ENCODE measurements at places on chromosomes 1 and 21. TPM values are rescaled to one million over a fixed set of nuclear protein-coding genes. Genes with fewer than 3 reads are reported as not detected.

The FCAMR gene
- not detected for total RNA-seq

The TMEM269 gene
- not detected for total RNA-seq

The LIN28A gene
- not detected for total RNA-seq

The ZNF683 gene
- not detected for total RNA-seq

The NHLH1 gene
- not detected for total RNA-seq

The RGS8 gene
- total RNA-seq = not detected

The CTH gene
- 15.1 TPM for total RNA-seq

The TFF3 gene
- total RNA-seq = not detected

The GJA5 gene
- total RNA-seq = 0.59 TPM

The SPRR4 gene
- total RNA-seq = not detected

The REN gene
- total RNA-seq = not detected

The TMCO2 gene
- not detected for total RNA-seq

The CYP4X1 gene
- total RNA-seq = not detected

The GPA33 gene
- not detected for total RNA-seq

The RABGAP1L gene
- total RNA-seq = 44.2 TPM

The PPIAL4G gene
- total RNA-seq = not detected

The GCSAML gene
- not detected for total RNA-seq

The SIKE1 gene
- 62.7 TPM for total RNA-seq

The VPS72 gene
- 33.9 TPM for total RNA-seq

The ASPM gene
- total RNA-seq = 3.9 TPM

The PTPN22 gene
- total RNA-seq = 1.5 TPM

The LCE2C gene
- not detected for total RNA-seq

The CLCA4 gene
- total RNA-seq = not detected

The TMCC2 gene
- 4.5 TPM for total RNA-seq
